Germinal center (tissue), 1 donor: ENCODE measurements at places on chromosomes 7 and 10.
A peak's percentile ranks its signal among the peaks of the same experiment; 100 is the strongest.

GRCh38 chr7:7569615-7570014, 2.9 kb downstream of the MIOS start:
- peak; percentile 23 for DNase-seq

DNA sequence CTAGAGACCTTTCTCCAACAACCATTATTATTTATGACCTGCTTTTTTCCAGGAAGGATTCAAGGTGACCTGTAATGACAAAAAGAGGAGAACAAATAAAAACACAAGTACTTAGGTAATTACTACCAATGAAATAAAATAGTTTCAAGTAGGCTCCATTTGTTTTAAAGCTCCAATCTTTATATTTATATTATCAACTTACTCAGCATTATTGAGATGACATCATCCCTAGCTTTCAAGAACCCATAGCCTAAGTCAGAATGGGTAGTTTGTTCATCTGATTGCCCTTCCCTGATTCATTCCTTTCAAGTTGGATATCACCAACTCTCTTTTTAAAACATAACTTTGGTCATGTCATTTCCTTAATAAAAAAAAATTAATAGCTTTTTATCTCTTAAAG, 131.5 kb downstream of the GRM3 start:
- no peak for DNase-seq

DNA sequence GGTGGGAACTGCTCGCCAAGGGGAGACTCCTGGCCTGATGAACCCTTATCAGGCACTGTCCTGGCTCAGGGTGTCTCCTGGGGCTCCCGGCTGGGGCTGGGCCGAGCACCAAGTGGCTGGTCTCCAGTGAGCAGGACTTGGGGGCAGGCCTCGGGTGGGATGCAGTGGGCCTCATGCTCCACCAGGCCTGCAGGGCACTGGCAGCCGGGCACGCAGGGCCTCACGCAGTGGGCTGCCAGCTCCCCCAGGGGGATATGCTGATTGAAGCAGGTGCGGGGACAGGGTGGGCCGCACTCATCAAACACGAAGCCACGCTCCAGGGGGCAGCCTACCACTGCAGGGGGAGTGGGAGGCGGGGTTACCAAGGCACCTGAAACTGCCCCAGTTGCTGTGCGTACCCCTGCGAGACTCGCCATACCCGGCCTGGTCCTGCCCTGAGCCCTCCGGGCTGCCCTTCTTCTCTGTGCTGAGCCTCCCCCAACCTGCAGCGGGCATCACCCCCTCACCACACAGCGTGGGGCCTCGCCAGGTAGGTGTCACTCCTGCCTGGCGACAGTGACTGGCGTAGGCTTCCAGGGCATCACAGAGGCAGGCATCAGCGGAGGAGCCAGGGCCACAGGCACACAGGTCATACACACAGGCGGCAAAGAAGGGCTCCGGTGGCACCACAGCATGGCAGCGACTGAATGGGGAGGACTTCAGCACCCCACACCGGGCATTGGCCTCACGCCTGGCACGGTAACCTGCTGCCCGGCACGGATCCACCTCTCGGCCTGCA, 14.5 kb downstream of the ATP6V1F start:
- no peak for DNase-seq

DNA sequence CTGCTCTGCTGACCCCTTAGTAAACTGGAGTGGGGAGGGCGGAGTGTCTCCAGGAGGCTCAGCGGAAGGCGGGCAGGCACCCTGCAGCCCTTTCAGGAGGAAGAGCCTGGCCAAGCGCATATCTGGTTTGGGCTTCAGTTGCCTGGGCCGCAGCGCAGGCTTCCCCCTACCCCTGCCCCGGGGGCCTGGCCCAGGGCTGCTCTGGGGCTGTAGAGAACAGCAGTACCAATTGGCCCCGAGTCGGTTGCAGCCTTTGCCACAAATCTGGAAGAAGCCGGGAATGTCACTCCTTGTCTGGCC, 28.1 kb upstream of the JAKMIP3 start:
- DNase-seq: no peak

DNA sequence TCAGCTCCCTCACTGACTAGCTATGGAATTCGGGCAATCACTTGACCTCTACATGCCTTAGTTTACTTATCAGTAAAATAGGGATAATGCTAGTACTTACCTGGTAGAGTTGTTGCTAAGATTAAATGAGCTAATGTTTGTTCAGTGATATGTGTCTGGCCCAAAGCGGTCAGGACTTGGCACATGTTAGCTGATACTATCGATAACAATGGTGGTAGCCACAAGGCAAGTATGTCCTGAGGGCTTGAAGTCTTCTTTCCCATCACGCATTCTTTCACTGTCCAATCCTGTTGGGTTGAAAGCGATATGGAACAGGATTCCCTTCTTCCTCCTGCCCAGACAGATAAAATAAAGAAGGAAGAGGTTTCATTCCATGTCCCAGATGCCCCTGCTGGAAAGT, 25.5 kb upstream of the MXI1 start:
- no peak for DNase-seq

- DNase-seq: no peak
Observed at GRCh38 chr10:112491144-112491543, 44.1 kb downstream of the VTI1A start.

- no peak for DNase-seq
Observed at GRCh38 chr10:95229724-95230627, 35.9 kb downstream of the ACSM6 start.

- DNase-seq: no peak
Observed at GRCh38 chr7:128399991-128400390, 9.8 kb downstream of the IMPDH1 start.

DNA sequence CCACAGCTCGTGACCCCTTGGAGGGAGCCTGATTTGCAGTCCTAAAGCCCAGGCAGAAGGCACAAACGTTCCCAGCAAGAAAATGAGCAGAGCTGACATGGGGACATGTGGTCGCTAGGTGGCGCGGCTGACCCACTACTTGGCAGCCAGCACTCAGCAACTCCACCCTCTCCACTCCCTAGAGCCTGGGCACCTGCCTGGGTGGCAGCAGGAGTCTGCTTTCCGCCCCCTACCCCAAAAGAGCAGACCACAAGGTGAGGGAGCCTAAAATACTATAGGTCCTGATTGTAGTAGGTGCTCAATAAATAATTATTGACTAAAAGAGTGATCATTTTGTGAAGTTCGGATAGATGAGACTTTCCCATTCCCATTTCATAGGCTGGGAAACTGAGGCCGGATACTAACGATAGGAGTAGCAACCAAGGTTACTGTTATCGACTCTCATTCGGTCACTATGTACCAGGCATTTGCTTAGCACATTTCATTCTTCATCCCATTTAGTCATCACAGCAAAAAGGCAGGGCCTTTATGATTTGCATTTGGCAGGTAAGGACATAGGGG, 57.4 kb downstream of the NEUROG3 start:
- peak; percentile 78 for DNase-seq

GRCh38 chr7:48734695-48735406, 189.5 kb upstream of the CDC14C start:
- no peak for DNase-seq

DNA sequence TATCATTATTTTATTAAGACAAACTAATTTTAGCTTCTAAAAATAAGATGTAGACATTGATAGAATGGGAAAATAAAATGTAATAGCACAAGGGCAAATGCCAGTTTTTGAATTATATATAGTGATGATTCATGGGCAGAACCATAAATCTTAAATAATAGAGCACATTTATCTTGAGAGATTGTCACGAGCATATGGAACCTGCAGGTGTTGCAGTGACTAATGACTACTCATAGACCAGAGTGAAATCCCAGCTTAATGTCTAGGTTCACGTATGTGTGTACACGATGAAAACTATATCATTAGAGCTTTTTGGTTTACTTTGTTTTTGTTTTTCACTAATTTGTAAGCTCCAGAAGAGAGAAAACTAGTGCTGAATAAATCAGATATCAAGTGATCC, 150.2 kb upstream of the CACNA2D1 start:
- no peak for DNase-seq

DNA sequence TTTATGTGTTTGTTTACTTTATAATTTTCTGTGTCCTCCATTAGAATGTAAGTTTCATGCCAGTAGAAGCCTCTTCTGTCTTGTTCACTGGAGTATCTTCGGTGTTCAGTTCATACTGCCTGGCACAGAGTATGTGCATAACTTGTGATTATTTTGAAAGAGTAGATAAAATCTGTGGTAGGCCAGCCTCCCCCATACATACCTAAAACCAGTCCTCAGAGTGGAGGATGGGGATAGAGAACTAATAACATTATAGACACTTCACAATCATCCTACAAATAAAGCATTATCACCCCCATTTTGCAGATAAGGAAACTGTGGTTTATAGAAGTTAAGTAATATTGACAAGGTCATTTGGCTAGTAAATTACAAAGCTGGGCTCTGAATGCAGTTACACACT, 28.0 kb downstream of the VIM start:
- DNase-seq: no peak

DNA sequence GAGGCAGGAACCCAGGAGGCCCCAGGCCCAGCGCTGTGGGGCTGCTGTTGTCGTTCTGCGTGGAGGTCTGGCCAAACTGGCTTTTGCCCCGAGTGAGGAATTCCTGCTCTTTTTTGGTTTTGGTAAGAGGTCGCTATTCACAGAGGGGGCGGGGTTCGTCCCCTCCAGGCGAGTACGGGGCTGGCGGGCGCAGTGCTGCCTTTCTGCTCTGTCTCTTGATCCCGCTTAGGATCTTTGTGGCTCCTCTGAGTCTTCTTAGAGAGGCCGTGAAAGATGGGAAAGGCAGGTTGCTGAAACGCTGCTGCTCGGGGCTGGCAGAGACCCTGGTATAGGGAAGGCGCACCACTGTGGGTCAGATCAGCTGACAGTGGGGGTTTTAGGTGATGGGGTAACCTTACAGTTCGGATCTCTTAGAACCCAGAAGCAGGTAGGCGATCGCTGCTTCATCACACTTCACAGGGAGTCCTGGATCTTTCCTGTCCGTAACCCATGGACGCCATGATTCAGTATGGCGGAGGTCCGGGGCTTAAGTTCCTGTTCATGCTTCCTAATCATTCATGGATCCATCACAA, 136.7 kb downstream of the KIF20B start:
- DNase-seq: peak; percentile 8

- DNase-seq: no peak
Observed at GRCh38 chr7:92781117-92781720, 55.2 kb downstream of the CDK6 start.

DNA sequence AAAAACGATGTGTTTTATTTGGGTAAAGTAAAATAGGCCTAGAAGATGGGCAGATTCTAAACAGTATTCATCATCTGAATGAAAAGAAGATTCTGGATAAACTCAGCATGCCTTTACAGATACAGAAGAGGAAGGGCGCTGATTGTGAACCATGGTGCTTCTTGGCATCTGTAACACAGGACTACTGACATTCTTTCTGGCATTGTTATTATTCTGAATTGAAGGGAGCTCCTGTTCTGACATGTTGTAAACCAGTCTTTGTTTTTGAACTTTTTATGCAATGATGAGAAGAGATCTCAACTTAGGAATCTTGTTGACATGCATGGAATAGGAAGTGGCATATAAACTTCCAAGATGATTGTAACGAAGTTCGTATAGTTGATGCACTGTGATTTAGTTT, 13.5 kb downstream of the RPA3 start:
- DNase-seq: no peak

DNA sequence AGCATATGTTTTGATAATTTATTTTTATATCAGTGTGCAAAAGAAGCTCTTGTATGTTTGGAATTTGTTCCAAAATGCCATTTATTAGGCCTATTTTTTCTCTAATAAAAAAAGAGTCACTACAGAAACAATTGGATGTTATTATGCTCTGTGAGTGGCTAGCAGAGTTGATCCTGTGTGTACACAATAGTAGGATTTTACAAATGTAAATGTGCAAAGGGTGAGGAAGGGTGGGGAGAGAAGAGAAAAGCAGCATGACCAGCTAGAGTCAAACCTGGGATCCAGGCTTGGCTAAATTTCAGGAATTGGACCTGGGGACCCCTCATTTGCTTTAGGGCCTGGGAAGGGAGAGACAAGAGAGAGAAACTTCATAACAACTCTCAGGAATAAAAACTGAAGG, 32.5 kb downstream of the SEMA3A start:
- no peak for DNase-seq

DNA sequence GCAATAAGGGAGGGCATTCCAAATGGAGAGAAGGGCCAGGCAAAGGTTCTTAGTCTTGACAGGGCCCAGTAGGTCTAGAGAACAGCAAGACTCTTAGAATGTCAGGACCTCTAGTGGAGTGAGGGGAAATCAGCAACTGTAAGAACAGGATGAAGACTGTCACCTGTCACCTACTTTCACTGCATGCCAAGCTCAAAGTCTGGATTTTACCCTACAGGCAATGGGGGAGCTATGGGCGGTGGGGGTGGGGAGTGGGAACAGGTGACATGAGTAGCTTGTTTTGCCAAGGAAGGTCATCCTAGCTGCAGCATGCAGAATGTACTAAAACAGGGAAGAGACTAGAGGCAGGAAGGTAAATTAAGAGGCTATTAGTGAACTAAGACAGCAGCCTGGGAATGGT, 18.3 kb downstream of the GOT1 start:
- no peak for DNase-seq

GRCh38 chr10:63437116-63437949, 28.4 kb downstream of the JMJD1C start:
- DNase-seq: no peak

DNA sequence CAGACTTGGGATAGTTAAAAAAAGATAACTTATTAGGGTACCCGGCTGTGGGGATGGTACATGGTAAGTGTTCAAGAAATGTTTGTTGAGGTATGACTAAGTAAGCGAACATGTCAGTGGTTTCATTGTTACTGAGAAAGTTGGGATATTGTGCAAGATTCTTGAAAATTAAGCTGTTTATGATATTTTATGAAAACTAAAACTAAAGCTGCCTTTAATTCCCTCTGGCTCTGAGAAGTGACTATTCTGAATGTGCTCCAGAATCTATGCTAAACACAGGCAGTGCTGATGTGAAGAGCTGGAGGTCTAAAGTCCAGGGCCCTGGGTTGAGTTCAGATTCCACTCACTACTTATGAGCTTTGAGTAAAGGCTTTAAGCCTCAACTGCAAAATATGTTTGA, 72.9 kb downstream of the AOAH start:
- DNase-seq: no peak

DNA sequence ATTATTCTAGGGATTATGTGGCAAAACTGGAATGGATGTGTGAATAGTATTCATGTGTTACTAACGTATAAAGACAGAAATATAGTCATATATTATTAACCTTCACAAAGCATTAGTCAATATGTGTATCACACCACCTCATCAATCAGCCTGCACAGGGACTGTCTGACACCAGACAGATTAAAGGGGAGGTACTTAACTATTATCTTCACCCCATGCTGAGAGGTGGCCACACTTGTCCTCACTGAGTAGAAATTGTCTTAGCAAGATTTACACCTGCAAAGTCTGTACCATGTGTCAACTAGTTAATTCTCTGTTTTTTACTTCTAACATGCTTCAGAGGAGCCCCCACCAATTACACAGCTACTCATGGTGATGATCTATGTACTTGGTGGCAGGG, 146.3 kb upstream of the LRGUK start:
- no peak for DNase-seq
